ENCODE measurements at places on chromosomes 7 and 10. TPM values are rescaled to one million over a fixed set of nuclear protein-coding genes. Genes with fewer than 3 reads are reported as not detected.
A peak's percentile ranks its signal among the peaks of the same experiment; 100 is the strongest.

- H3K27ac ChIP-seq = no peak overlapping the region
- H3K36me3 ChIP-seq = no peaks in the 10 kb centered on the region
- DNase-seq = no peak
- no peaks in the 10 kb centered on the region for H3K4me1 ChIP-seq
- H3K4me3 ChIP-seq = no peak overlapping the region
Measured at GRCh38 chr10:59513558-59513957, 151.2 kb upstream of the FAM13C start.

- no peak for DNase-seq
- H3K4me3 ChIP-seq = no peak overlapping the region
- no peak overlapping the region for H3K27ac ChIP-seq
- H3K27me3 ChIP-seq = no peaks in the 10 kb centered on the region
- no peaks in the 10 kb centered on the region for H3K36me3 ChIP-seq
Measured at GRCh38 chr7:25659841-25660240, 431.6 kb upstream of the NPVF start.

DNA sequence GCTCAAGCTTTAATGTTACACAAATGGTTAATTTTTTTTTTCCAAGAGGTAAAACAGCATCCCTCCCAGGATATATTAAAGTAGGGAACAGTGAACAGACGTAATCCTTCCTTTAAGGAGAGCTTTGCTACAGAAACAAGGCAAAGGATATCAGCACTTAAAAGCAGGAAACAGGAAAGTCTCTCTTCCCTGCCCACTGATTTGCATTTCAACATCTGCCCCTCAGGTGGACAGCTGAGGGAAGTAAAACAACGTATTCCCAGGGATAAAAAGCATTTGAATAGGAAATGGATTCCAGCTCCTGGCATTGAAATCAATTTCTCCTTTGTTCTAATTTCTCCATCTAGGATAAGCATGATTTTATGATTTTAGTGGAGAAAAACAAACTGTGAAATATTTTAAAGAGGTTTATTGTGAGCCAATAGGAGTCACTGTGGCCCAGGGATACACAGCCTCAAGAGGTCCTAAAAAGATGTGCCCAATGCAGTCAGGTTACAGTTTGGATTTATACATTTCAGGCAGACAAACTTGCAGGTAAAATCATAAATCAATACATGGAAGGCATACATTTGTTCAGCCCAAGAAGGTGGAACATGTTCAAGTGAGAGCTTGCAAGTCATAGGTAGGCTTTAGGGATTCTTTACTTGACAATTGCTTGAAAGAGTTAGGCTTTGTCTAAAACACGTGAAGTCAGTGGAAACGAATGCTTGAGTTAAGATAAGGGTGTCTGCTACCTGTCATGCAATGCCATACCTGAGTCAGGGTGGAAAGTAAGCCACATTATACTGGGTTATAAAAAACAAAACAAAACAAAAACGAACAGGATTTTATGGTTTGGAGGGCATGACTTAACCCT lies 286.2 kb upstream of the VWC2 start:
- no peaks in the 10 kb centered on the region for H3K27me3 ChIP-seq
- H3K27ac ChIP-seq = no peak overlapping the region
- H3K36me3 ChIP-seq = no peaks in the 10 kb centered on the region
- DNase-seq = no peak
- H3K4me3 ChIP-seq = no peak overlapping the region

GRCh38 chr10:50577681-50578350 lies 45.9 kb downstream of the SGMS1 start:
- no peak for DNase-seq
- H3K27ac ChIP-seq = no peak overlapping the region
- no peaks in the 10 kb centered on the region for H3K27me3 ChIP-seq
- H3K4me3 ChIP-seq = no peak overlapping the region
- H3K36me3 ChIP-seq = no peaks in the 10 kb centered on the region

GRCh38 chr7:158760936-158761335 lies 56.3 kb upstream of the NCAPG2 start:
- H3K27me3 ChIP-seq = no peaks in the 10 kb centered on the region
- no peak overlapping the region for H3K27ac ChIP-seq
- H3K4me3 ChIP-seq = no peak overlapping the region
- H3K4me1 ChIP-seq = no peaks in the 10 kb centered on the region
- H3K36me3 ChIP-seq = peaks cover 9% of the 10 kb centered on the region
- no peak for DNase-seq

- H3K4me1 ChIP-seq = no peaks in the 10 kb centered on the region
- H3K36me3 ChIP-seq = no peaks in the 10 kb centered on the region
- no peaks in the 10 kb centered on the region for H3K27me3 ChIP-seq
- H3K4me3 ChIP-seq = no peak overlapping the region
- DNase-seq = no peak
- H3K27ac ChIP-seq = no peak overlapping the region
Measured at GRCh38 chr10:44673245-44673983, 237.7 kb upstream of the TMEM72 start.

- no peak within 1 kb of the TSS for H3K27ac ChIP-seq
- no peaks in the 10 kb centered on the region for H3K4me1 ChIP-seq
- no peaks in the 10 kb centered on the region for H3K36me3 ChIP-seq
- peak within 1 kb of the TSS; percentile 75 for H3K4me3 ChIP-seq
Measured at GRCh38 chr7:129501760-129502707, at the start of gene SMKR1. SMKR1 (plus strand) TSS chr7:129502531; CDS start chr7:129502825, 294 bp downstream.

- no peak for DNase-seq
- no peaks in the 10 kb centered on the region for H3K27me3 ChIP-seq
- no peak overlapping the region for H3K4me3 ChIP-seq
- no peaks in the 10 kb centered on the region for H3K36me3 ChIP-seq
- H3K27ac ChIP-seq = no peak overlapping the region
- no peaks in the 10 kb centered on the region for H3K4me1 ChIP-seq
Measured at GRCh38 chr10:95976362-95977229, 66.8 kb upstream of the CCNJ start.

DNA sequence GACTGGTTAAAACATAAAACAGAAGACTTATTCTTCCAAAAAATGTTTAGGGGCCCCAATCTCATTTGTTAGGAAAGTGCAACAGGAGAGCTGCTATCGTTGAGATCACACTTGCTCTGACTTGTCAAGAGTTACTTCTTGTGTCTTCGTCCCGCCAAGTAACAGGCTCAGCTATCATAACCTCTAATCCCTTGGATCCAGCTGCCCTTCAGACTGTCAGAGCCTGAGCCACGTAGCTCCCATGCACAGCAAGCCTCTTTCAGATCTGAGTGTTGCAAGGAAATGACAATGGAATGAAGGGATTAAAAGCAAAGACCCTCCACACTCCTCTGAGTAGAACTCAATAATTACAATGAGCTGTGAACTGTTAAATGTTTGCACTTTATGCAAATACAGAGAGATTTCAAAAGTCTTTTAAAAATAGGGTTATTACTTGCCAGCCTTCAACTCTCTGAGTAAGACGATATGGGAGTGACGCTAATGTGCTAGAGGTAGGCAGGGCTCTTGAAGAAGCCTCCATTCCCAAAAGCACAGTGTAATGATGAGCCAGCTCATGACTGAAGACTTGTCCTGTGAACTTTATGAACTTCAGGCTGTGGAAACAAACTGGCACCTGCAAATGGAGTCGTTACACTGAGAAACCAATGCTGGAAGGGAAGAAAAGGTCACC lies 28.4 kb upstream of the CDK13 start:
- no peak overlapping the region for H3K4me3 ChIP-seq
- no peaks in the 10 kb centered on the region for H3K36me3 ChIP-seq
- DNase-seq = no peak

- H3K36me3 ChIP-seq = no peaks in the 10 kb centered on the region
- no peaks in the 10 kb centered on the region for H3K27me3 ChIP-seq
- H3K27ac ChIP-seq = no peak overlapping the region
- no peak for DNase-seq
- no peaks in the 10 kb centered on the region for H3K4me1 ChIP-seq
- no peak overlapping the region for H3K4me3 ChIP-seq
Measured at GRCh38 chr10:17851611-17852010, 42.5 kb downstream of the MRC1 start.

- no peaks in the 10 kb centered on the region for H3K36me3 ChIP-seq
- H3K4me1 ChIP-seq = no peaks in the 10 kb centered on the region
- peak overlapping the region; percentile 37 for H3K27ac ChIP-seq
- H3K4me3 ChIP-seq = no peak overlapping the region
- H3K27me3 ChIP-seq = no peaks in the 10 kb centered on the region
Measured at GRCh38 chr7:139430443-139430842, 53.0 kb downstream of the KLRG2 start.

- no peaks in the 10 kb centered on the region for H3K36me3 ChIP-seq
- H3K27ac ChIP-seq = peak overlapping the region; percentile 58
- no peak for DNase-seq
- H3K4me3 ChIP-seq = no peak overlapping the region
- no peaks in the 10 kb centered on the region for H3K27me3 ChIP-seq
Measured at GRCh38 chr7:134454277-134454676, 4.6 kb downstream of the AKR1B1 start.

- H3K36me3 ChIP-seq = no peaks in the 10 kb centered on the region
- no peaks in the 10 kb centered on the region for H3K27me3 ChIP-seq
- no peak overlapping the region for H3K4me3 ChIP-seq
Measured at GRCh38 chr10:14592566-14592965, 182.1 kb downstream of the FAM107B start.

GRCh38 chr7:85773116-85773728 lies 586.4 kb upstream of the SEMA3D start:
- H3K27me3 ChIP-seq = no peaks in the 10 kb centered on the region
- DNase-seq = no peak
- H3K36me3 ChIP-seq = no peaks in the 10 kb centered on the region
- H3K4me3 ChIP-seq = no peak overlapping the region
- no peaks in the 10 kb centered on the region for H3K4me1 ChIP-seq
- no peak overlapping the region for H3K27ac ChIP-seq

GRCh38 chr10:121559326-121560026 lies 38.8 kb downstream of the FGFR2 start:
- H3K4me3 ChIP-seq = no peak overlapping the region
- no peak for DNase-seq
- H3K27me3 ChIP-seq = no peaks in the 10 kb centered on the region
- H3K4me1 ChIP-seq = no peaks in the 10 kb centered on the region

- no peak overlapping the region for H3K27ac ChIP-seq
- H3K36me3 ChIP-seq = no peaks in the 10 kb centered on the region
- no peaks in the 10 kb centered on the region for H3K27me3 ChIP-seq
- DNase-seq = no peak
- H3K4me1 ChIP-seq = no peaks in the 10 kb centered on the region
- no peak overlapping the region for H3K4me3 ChIP-seq
Measured at GRCh38 chr7:123440101-123440548, 94.3 kb downstream of the IQUB start.

GJD4 gene
- total RNA-seq = not detected

GTF2I gene
- 133 TPM for total RNA-seq

NAT16 gene
- total RNA-seq = not detected

SYCE1 gene
- total RNA-seq = 3.9 TPM

MPLKIP gene
- 50.6 TPM for total RNA-seq

UCMA gene
- not detected for total RNA-seq

ASZ1 gene
- not detected for total RNA-seq

SPDYE16 gene
- total RNA-seq = not detected

CTAGE4 gene
- total RNA-seq = 31.5 TPM

VSTM2A gene
- total RNA-seq = not detected

ZMIZ2 gene
- total RNA-seq = 30.1 TPM

Measured in breast epithelium (tissue), 4 donors.